NCI-H1092 treated with DMSO at 0.1 percent for 48 hours (cell line): ENCODE measurements at places on chromosomes 5 and 9.

DNA sequence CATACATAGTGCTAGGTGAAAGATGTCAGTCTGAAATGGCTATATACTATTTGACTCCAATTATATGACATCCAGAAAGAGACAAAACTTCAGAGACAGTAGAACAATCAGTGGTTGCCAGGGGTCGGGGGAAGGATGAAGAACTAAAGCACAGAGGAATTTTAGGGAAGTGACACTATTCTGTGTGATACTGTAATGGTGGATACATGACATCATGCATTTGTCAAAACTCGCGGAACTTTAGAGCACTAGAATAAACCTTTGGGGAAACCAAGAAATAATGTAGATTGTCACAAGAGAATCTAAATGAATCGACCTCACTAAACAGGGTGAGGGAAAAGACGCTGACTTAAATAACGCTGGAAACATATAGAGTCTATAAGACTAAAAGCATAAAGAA, 107.0 kb upstream of the RETREG1 start:
- DNase-seq: no peak

DNA sequence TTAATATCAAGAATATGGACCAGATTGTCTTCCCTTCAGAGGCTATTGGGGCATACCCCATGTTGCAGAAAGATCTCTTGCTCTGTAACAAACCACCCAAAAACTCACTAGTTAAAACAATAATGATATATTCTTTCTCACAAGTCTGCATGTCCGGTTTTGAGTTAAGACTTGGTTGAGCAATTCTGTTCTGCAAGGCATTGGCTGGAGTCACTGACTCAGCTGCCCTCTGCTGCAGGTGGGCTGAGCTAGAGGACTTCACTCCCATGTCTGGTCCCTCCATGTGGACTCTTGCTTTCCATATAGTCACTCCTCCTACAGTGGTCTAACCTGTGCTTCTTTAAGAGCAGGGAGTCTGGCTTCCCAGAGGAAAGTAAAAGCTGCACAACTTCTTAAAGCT, 73.4 kb downstream of the ESM1 start:
- DNase-seq: no peak

- no peak for DNase-seq
Measured at GRCh38 chr9:4661611-4662010, 483 bp upstream of the PLPP6 start.

DNA sequence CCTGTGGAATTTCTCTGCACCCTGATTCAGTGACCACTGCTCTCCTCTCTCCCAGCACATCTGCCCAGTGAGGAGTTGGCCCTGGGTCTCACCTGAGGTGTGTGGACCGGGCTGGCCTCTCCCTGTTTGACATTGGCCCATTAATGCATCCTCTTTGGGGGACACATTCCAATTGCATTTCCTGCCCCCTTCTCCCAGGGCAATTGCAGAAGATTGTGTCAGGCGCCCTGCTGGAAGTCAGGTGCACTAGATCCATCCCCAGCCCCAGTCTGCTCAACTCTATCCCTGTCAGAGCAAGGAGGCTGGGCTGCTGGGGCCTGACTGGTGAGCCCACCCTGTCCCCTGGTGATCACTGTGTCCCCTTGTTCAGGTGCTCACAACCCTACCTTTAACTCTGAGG, 84.5 kb downstream of the LMX1B start:
- DNase-seq: no peak

DNA sequence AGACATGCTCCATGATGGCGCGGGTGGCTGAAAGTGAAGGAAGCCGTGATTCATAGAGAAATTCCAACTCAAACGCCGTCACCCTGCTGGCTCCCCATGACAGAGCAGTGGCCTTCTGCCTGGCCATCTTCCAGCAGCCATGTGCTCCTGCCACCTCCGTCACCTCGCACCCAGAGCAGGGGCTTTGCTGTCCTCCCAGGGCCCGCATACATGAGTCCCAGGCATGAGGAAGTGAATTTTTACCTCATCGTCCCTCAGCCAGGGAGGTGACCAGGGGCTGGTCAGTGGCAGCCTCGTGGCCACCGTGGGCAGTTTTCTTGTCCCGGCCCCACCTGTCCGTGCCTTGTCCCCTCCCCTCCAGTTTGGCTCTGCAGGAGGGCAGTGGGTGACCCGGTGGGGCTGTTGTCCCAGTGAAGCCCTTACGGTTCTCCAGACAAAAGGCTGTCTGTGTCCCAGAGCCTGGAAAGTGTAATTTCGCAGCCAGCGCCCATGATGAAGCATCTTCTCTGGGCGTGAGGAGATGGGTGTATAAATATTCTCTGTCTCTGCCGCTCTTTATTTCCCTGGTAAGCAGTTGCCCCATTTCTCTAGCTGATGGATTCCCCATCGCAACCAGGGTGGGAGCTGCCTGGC, 124.0 kb upstream of the LMX1B start:
- no peak for DNase-seq
